IPS DF 19.7 (cell line): ENCODE measurements at places on chromosomes 11 and 22.

GRCh38 chr11:62081378-62082291 lies 42.2 kb upstream of the INCENP start:
- no peak for DNase-seq

DNA sequence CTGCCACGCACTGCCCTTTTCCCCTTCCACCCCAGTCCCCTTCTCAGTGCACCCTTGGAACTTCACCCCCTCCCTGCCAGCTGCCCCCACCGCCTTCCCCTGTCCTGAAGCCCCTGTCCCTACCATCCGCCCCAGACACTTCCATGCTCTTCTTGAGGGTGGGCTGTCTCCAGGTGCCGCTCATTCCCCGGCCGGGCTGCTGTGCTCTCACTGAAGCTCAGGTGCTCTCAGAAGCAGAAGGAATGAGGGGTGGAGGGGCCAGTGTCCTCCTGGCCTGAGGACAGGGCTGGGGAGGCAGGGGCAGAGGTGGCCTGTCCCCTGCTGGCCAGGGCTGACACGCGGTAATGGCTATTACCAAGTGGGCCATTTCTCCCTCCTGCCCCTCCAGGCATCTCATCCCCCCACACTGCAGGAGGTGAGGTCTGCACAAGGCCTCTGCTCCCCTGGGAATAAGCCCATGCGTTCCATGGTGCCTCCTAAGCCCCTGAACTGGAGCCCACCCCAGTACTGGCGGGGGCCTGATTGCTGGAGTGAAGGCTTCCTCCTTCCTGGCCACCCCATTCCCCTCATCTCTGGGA lies 6.6 kb upstream of the BID start:
- no peak for DNase-seq

DNA sequence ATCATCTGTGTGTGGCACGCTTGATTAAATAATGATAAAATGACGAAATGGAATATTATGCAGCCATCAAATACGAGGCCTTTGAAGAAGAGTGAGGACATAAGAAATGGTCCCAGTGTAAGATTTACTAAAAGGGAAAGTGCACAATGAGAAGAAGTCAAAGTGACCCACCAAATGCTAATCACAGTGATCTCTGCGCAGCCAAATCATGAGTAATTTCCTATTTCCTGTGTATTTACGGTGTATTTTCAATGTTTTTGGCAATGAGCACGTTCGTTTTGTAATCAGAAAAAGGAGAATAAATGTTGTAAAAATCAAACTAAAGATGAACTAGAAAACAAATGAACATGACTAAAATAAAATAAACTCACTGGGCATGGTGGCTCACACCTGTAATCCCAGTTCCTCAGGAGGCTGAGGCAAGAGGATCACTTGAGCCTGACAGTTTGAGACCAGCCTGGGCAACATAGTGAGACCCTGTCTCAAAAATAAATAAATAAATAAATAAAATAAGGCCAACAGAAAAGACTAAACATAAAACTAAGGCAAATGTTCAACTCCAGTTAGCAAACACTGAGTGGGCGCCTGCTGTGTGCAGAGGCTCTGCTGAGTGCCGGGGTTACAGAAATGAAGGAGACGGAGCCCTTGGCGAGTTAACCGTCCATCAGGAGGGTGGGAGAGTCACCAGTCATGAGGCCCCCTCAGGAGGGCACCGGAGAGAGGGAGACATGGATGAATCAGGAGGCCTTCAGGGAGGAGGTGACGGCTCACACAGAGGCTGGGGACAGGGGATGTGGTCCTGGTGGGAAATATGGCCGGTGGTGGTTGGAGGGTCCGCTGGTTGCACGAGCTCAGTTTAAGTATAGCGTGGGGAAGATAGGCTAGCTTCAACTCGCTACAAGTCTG lies 26.0 kb upstream of the CBX7 start:
- no peak for DNase-seq

- DNase-seq = no peak
Measured at GRCh38 chr22:37026325-37026724, 6.8 kb downstream of the MPST start.

DNA sequence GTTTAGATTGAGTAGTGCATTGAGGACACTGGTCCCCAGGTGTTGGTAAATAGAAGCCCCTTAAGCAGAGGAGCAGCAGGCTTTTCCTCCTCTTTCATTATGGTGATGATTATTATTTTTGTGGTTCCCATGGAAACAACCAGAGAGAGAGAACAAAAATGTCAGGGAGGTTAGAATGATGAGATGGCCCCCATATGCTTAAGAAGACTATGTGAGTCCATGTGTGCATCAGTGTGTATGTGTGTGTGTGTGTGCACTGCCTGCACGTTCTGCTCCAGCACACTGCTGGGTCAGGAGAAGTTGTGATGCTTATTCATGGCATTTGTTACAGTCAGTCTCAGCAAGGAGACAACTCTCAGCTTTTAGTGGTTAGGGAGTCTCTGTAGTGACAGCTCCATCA lies 724.2 kb downstream of the NTM start:
- no peak for DNase-seq

DNA sequence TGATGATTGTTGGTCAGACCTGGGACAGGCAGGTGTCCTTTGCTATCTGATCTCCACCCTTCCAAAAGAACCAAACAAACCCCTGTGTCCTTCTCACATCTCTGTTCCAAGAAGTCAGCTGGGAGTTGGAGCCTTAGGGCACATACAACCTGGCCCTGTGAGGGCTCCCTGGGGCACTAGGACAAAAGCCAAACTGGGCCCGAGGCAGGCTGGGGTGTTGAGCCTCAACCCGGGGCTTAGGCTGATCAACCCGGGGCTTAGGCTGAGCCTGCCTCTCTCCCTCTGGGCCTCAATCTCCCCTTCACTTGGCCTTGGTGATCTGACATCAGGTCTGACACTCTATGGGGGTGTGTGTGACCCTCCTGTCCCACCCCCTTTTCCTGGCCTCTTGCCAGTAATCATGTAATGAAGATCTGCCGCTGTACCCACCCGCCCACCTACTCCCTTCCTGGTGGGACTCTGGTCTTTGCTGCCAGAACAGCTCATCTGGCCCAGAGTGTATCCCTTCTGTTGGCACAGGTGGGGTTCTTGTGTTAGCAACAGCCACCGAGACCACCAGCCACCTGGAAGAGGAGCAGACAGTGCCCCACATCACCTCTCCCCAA lies 22.8 kb upstream of the UVRAG start:
- no peak for DNase-seq

GRCh38 chr11:9315078-9315688 lies 790 bp upstream of the TMEM41B start:
- no peak for DNase-seq

DNA sequence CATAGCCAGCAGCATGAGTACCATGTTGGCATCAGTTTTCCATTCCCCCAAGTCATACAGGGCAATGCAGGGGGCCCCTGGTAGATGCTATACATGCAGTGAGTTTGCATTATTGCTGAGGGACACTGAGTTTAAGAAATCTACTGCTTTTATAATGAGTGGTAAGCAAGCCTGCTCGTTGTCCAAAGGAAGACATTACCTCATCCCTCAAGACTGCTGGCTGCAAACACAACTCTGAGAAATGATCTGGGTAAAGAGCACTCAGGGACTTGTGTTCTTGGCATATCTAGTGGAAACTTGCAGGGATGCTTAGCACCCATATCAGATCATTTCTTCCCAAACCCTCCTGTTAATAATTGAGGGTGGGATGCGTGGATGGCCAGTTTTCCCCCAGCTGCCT lies 77.9 kb downstream of the CWC15 start:
- no peak for DNase-seq

DNA sequence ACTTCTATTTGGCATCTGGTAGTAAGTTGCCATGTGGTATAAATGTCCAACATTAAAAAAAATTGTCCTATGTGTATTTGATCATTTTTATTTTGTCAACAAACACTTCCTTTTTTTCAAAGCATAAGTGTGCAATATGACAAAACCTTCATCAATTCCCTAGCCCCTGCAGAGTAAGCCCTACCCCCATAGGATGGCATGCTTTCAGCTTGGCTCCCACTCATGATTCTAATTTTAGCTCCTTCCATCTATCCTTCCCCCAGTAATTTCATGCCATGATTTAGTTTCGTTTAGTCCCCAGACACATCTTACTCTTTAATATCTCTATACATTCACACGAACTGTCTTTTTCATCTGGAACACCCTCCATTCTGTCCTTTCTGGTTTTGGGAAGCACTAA lies 250.6 kb upstream of the RAG2 start:
- DNase-seq = no peak

DNA sequence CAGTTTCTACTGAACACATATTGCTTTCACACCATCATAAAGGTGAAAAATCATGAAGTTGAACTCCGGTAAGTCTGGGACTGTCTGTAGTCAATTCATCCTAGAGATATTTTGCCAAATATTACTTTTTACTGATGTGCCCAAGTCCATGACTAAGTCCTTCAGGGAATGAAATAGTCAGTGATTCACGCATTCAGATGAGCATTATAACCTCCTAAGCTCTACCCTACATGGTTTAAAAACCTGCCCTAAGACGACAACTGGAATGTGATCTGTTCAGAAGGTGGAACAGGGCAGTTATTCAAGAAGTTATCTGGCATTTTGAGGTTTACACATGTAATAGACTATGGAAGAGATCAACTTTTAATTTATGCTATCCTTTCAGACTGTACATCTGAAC lies 125.6 kb downstream of the TRPC6 start:
- no peak for DNase-seq

- DNase-seq = no peak
Measured at GRCh38 chr11:2306877-2307500, 5.2 kb downstream of the TSPAN32 start.

DNA sequence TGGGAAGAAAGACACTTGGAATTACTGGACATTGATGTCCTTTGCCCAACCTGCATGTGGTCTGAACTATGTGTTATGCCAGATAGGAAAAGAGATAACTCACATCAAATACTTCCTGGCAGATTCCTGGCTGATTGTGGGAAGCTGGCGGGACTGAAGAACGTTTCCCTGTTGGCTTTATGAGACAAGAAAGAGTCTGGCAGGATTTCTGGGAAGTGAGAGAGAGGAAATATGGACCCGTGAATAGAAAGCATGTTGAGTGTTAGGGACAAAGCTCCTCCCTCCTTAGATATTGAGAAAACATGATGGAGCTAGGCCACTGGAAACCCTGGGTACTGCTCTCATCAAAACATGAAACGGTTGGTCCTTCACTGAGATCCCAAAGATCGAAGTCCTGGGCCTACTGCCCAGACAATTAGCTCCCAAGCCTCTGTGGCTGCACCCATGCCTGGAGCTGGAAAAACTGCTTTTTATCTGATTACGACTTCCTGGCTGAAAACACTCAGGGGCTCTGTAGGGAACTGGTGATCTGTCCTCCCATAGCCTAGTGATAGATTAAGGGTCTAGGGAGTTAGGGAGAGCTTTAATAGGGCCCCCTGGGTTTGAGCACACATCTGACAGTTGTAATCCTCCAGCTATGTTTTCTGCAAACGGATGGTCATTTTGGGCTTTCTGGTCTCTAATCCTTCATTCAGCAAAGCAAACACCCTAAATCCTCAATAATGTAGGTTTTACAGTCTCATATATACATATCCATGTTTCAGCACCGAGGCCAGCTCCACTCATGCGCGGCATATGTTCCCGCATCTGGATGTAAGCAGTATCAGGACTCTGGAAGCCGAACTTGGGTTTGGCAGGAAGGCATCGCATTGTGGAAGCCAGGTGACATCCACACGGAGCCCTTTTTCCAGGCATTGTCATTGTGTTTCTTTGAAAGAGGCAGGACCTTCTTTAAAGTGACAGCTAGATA lies 6.1 kb upstream of the B3GAT1 start:
- DNase-seq = no peak

DNA sequence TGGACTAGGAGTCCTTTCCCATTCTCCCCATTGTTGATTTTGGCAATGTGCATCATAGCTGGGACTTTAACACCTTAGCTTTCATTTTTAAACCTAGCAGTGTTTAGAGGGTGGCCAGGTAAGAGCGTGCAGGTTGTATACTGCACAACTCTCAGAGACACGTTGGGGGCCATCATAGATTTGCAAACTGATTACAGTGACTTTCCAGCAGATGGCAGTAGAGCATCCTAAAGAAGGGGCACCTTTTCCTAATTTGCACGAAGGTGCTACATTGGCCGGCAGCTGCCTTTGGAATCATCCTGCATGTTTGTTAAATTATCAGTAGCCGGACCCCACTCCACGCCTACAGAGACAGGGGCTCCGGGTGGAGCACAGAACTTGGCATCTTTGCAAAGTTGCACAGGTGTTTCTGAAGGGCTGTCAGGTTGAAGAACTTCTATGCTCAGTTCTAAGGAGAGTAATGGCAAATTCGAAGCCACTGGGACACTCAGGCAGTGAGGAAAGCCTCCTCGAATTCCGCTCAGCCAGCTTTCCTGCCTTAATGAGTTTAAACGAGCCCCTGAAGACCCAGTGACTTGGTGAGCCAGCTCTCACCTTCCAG lies 7.7 kb downstream of the LHFPL7 start:
- DNase-seq = no peak

DNA sequence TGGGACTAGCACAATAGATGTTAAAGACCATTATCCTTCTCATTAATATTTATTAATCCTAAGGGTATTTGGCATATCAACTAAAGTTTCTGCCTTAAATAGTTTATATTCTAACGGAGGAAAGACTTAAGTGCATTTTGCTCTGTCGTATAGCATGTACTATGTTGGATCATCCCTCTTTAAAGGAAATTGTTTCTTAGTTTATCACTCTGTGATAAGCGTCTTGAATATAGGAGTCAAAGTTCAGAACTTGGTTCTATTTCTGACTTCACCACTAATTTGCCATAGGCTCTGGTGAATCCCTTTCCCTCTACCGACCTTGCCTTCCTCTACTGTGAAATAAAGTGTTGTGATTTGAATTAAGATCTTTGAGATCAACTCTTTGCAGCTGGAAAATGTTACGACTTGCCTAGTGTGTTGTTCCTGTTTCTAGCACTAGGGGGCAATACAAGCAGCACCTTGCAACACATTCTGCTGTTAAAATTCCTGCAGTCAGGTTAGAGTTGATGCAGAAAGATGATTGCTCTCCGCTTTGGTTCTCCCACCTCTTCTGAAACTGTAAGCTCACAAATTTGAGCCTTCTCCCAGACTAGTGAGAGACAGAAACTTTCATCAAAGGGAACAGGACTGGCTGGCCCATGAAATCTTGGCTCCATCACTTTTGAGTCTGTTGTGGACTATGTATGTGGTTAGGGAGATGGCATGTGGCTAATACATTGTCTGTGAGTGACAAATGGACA lies 27.8 kb upstream of the ZNRF3 start:
- peak; percentile 47 for DNase-seq

DNA sequence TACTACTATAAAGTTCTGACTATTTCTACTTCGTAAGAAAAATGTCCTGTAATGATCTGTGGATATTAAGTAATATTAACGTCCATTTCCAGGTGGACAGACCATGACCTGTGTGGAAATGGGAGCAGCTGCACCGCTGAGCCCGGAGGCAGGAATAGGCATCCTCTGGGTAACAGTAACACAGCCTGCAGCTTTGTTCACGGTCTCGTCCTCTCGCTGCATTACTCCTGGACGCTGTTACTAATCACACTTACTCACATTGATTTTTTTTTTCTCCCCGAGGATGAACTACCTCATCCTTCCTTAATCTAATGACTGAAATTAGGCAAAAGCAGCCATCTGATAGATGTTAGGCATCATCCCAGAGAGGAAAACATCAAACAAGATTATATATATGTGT lies 345.7 kb upstream of the NARS2 start:
- no peak for DNase-seq
